ENCODE measurements at places on chromosomes 2 and 18.

DNA sequence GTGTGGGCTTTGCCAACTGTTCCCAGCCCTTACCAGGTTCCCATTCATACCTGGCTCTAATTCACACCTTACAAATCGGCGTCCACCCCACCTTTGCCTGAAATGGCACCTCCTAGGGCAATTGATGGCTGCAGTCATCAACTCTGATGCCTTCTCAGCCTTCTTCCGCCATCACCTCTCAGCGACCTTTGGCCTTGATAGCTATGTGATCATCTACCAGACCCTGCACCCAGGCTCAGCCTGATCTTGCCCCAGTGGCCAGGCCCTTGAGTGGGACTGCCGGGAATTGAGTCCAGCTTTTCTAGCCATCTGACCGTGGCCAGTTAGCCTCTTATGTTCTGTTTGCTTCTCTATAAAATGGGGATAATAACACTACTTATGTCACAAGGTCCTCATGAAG is 32.5 kb downstream of the PSD4 start:
- DNase-seq = no peak

GRCh38 chr2:216283038-216283900 is 89.0 kb downstream of the MARCHF4 start:
- DNase-seq = no peak

DNA sequence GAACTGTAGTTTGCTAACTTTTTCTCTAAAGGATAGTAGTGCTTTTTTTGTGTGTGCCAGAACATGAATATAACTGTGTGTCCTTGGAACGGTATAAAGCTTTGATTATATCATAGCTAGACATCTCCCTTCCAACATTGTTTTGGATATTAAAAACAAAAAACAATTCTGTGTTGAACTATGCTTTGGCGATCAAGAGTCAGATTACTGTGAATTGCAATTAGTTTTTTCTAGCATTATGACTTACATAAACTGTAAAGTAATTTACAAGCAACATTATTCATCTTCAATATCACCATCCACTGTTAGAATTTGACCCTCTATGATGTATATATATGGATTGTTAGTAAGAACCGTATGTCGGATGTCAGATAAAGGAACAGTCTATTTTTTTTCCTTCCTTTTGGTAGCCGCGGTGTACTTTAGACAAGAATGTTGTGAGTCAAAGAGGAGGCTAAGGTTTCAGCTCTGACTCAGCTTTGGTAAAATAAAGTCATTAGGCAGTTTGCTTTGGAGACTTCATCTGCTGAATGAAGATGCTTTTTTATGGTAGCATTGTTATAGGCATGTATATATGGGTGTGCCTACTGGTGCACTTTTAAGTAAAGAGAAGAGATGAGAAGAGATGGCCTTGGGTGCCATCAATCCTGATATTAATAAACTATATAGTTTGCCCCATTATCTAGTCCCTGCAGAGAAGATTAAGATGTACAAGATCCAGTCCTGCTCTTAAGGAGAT is 76.4 kb downstream of the LTBP1 start:
- DNase-seq = peak; percentile 82

- DNase-seq = no peak
These were observed 5.8 kb upstream of the MTA3 start for GRCh38 chr2:42562474-42563144.

DNA sequence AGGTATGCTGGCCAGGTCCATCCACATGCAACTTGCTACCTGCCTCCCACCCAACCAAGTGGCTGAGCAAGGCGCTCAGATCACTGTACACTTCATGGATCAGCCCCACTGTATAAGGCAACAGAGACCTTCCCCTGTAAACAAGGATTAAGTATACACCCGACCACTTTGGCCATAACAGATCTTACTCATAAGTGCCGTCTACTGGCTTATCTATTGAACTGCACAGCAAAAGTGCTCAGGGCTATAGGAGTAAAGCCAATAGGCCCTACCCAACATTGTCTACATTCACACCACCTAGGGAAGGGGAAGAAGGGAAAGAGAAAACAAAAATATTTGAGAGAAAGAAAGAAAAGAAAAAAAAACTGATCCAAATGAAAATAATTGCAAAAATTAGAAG is 663.9 kb upstream of the LRRTM1 start:
- DNase-seq = no peak

- no peak for DNase-seq
These were observed 2.9 kb downstream of the SPIRE1 start for GRCh38 chr18:12654971-12655370.

- no peak for DNase-seq
These were observed 43.5 kb downstream of the ATP6V1C2 start for GRCh38 chr2:10764896-10765295.

GRCh38 chr2:170571612-170572011 is 143.5 kb upstream of the SP5 start:
- no peak for DNase-seq

DNA sequence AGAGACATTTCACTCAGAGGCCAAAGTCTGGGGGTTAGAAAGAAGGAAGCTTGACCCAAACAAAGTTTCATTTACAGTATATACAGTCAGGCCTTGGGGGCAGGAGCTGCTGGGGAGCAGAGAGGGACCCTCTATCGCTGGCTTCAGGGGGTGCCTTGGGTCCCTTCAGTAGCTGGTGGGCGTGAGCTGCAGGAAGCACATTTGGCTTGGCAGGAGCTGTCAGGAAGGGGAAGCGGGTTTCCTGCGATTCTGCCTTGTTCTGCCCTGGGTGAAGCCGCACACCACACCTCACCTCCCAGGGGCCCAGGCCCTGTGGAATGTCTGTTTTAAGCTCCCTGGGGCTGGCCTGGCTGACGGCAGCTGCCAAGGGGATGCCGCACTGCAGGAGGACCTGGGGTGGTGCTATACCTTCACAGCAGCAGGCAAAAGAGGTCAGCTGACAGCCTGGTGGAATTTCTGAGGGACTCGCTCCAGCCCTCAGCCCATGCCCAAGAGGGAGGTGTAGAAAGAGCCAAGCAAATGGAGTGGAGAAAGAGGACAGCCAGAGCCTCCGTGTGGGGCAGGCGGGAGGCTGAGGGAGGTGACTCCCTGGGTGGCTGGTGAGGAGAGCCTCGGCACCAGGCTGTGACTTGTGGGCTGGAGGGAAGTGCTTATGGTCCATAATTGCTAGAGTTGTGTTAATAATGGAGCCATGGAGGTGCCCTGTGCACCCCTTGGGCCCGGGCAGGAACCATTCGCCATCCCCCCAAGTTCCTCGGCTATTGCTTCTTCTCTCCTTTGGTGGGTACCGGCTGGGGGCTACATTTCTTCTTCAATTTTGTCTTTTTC is 43.9 kb downstream of the PSD4 start:
- no peak for DNase-seq

DNA sequence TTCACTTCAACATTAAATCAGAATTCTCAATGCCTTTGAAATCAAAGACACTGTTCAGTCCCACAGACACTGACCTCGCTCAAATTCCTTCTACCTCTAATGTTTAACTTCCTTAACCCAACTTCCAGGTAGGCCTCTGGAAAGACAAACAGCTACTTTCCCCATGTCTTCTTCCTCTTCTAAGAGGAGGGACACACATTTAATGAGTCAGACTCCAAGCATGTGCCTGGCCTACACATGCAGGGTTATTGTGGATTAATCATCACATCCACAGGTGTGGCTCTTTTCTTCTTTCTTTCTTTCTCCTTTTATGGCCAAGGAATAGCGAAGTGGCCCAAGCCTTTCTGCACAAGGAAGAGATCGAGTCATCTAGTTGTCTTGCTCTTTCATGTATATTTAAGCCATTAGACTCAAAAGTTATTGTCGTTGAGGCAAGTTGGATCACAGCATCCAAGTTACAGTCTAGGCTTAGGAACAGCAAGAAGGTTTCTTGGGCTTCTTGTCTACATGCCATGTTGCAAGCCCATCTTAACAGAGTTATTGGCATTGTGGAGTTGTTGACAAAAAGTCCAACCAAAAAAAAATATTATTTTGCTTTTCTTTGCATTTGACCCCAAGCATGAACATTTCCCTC is 387.8 kb downstream of the IRS1 start:
- no peak for DNase-seq

DNA sequence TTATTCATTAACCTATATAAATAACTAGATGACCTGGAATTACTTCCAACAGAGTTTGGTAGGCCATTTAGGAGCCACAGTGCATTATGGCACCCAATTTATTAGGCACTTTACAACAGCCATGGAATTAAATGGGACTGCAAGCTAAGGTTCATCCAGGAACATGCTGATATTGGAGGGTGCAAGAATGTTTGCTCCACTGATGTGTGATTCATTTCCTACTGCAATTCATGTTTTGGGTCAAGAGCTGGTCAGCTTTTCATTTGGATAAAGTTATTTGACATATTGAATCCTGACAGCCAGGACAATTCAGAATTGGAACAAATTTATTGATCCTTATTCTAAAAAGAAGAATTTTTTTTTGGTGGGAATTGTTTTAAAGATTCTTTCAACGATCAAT is 11.8 kb upstream of the LYPD1 start:
- peak; percentile 42 for DNase-seq

DNA sequence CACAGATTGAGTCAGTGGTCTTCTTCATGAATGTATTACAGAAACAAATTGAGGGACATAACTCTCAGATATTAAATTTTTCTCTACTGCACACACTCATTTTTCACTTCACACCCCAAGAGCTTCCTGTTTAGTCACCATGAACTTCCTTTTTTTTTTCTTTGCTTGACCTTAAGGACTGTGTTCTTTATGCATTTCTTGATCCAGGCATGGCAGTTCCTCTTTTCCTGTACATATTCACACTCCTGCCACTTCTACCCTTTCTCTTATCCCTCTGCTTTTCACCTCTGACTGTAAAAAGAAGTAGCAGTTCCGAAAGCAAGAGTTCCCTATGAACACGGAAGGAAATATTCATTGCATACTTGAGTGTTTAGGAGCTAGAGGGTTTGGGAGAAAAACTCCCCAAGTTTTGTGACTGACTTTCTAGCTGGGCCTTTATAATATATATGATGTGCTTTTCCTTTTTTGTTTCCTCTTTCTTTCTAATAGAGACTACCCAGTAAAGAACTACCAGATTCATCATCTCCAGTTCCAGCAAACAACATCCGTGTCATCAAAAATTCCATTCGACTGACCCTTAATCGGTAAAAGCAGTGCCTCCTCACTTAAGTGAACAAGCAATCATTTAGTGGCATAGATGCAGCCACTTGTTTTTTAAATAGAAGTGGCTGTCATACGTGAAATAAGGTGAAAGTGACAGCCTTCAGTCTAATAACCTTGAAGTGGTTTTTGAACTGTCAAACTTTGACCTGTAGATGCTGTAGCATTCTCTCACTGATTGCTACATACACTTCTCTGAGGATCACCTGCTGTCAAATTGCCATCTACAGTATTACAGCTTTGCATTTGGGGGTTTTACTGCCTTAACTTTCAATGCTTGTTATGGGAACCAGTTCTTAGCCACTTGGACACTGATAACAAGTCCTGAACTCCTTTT is 40.8 kb downstream of the PAPOLG start:
- no peak for DNase-seq

DNA sequence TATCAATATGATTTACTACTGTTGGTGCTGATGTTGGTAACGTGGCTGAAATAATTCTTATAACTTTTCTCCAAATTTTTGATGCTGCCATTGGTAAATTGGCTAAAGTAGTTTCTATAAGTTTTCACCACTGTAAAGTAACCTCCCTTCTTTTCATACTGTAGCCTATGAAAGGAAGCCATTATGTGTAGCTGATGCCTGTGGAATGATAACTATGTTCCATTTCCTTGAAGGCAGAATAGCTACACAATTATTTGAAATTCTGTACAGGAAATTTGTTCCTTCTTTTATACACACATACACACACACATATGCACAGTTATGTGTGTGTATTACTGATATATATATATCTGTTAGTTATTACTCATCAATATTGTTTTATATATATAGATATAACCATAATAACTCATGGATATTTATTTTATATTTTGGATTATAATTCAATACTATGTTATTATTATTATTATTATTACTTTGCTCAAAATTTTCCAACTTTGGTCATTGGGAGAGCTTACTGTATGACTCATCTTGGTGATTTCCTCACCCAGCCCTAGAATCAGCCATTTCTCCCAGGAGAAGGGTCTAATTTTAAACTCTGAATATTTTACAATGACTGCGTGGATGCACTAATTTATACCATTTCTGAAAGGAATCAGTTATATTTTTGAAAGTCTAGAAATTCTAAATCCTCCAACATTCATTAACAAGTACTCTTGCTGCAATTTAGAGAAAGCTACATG is 1677.7 kb downstream of the SUCLG1 start:
- no peak for DNase-seq

- DNase-seq = no peak
These were observed 86.6 kb downstream of the EPHA4 start for GRCh38 chr2:221485503-221485870.

DNA sequence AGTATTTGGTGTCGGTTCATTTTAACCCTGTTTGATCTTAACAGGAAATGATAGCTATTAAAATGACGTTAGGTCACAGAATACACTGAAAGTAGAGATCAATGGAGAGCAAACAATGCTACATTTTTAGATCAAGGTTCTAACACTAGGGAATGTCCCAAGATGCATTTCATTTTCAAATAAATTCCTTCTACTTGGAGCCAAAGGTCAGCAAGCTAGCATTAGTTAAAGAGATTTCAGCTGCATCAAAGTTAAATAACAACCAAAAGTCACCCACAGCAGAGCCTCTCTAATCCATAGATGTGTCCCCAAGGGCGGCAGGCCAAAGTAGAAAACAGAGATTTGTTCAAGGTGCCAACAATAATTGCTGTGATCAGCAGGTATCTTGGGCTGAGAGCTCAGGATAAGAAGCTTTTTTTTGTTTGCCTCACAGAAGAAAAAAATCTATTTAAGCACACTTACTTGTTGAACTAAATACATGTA is 1233.6 kb upstream of the TMEFF2 start:
- no peak for DNase-seq

DNA sequence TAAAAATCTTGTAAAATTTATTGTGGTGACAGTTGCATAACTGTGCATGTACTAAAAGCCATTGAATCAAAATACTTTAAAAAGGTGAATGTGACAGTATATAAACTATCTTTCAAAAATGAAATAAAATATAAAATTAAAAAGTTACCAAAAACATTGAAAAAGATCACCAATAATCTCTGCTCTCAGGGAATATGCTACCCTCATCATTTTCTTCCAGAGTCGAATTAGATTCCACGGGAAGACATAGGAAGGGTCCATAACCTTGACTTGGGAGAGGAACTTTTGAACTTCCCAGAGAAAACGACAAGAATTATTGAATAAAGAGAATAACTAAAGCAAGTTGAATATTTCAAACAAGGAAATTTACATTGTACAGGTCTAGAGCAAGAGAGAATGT is 649.5 kb downstream of the NUP35 start:
- DNase-seq = no peak

DNA sequence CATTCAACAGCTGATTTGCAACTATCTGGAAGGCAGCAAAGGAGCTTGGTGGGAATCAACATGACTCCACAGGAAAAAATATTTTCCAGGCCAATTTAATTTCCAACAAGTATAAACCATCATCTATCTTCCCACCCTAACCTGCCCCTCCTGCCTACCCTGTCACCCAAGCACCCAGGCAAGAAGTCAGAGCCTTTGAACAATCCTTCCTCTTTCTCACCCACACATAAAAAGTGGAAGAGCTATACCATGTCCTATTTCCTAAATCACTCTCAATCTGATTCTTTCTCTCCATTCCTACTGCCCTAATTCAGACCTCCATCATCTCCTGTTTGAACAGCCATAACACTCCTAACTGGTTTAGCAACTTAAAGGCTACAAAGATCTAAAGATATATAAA is 12.7 kb downstream of the SPIRE1 start:
- DNase-seq = no peak

All from fibroblast of the aortic adventitia (primary cell).